ENCODE measurements at places on chromosomes 12 and 14. TPM values are rescaled to one million over a fixed set of nuclear protein-coding genes. Genes with fewer than 3 reads are reported as not detected.

DNA sequence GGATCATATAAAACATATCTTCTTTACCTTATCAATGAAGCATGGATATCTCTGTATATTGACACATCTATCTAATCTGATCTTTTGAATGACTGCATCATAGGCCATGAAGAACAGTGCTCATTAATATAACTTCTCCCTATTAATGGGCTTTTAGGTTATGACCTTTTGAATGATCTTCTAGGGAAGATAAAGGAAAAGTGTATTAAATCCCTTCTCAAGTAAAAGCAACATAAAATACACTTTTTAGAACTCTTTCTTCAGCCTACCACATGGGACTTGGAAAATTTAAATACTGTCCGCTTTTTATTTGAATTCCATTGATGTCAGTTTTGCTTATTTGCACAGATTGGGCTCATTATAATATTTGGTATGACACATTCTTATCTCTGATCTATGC, 425.4 kb downstream of the MED13L start:
- DNase-seq, result no peak

- no peak for DNase-seq
These were observed 534.0 kb upstream of the LMO3 start for GRCh38 chr12:17139931-17140330.

- DNase-seq, result no peak
These were observed 198.4 kb upstream of the FOXN3 start for GRCh38 chr14:89615421-89615820.

DNA sequence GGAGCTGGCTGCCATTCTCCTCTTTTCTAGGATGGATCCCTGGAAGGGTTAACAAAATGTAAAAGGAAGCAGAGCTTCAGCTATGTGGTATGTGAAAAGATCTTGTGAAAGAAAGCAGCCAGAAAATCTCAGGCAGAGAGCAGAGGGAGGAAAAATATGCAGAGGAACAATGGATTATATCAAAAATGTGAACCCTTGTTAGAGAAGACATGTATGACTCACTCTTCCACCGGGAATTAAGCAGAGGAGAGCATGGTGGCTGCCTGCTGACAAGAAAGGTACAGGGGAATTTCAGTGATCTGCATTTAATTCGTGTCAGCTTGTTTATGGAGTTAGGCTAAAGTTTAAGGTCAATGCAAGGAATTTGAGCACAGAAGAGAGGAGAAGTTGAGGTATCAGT, 46.3 kb downstream of the KCNA1 start:
- no peak for DNase-seq

The VDR gene
- 3.0 TPM for total RNA-seq

DNA sequence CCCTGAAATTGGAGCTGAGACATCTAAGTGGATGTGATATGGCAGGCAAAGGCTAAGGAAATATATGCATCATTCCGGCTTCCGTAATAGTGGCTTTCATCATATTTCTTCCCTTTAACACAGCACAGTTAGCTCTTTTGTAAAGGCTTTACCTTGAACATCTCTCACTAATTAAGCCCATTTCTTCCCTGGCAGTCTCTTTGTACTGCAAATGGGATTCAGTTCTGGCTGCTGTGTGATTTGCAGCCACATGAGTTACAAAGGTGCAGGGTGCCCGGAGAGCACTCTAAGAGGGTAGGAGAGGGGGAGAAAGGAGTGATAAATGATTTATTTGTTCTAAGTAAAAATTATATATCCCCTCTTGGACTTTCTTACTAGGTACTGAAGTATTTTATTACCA, 232.1 kb upstream of the CCDC196 start:
- DNase-seq, result no peak

GRCh38 chr14:24815543-24815942, 181.6 kb upstream of the GZMB start:
- DNase-seq, result no peak

The IL31 gene
- total RNA-seq, result not detected

- no peak for DNase-seq
These were observed 29.4 kb downstream of the ELK3 start for GRCh38 chr12:96223411-96224218.

The METTL25 gene
- 8.5 TPM for total RNA-seq

The PTGDR gene
- not detected for total RNA-seq

DNA sequence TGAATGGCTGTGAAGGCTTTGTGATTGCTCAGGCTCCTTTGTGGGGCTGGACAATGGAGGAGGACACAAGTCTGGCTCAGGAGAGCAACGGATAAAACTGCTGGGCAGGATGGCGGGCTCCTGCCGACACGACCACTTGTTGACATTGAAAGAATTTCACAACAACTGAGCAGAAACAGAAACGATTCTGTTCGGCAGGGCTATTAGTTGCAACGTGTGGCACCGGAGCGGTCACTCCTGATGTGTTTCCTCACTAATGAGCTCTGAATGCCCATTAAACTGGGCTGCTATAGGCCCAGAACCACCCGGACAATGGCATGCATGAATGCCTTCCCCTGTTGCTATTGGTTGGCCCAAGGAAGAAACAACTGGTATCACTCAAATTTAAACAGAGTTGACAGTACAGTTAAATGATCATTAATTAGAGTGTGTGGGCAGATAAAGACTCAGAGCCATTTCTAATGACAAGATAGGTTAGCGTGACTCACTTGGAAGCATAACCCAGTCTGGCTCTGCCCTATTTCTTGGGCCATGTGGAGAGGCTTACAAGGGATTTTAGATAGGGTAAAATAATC, 142.9 kb downstream of the ASCL1 start:
- DNase-seq, result no peak

The KRR1 gene
- 73.1 TPM for total RNA-seq

DNA sequence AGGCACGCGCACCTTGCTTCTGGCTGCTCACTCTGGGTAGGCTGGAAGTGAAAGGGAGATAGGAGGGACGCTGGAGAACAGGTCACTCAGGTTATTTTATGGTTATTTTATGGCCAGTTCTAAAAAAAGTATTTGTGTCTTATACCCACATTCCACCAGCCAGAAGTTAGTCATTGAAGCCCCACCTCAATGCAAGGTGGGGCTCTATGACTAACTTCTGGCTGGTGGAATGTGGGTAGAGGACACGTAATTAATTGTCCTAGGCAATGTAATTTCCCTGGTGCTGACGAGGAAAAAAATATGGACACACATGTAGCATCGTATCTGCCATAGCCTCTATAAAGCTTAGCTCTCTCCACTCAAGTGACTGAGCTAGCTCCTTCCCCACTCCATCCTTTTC, 104.9 kb downstream of the PDZRN4 start:
- DNase-seq, result no peak

- no peak for DNase-seq
These were observed 185.3 kb downstream of the KIF26A start for GRCh38 chr14:104323551-104324175.

The RPL10L gene
- total RNA-seq, result not detected

- no peak for DNase-seq
These were observed 10.7 kb upstream of the APOLD1 start for GRCh38 chr12:12774791-12775190.

DNA sequence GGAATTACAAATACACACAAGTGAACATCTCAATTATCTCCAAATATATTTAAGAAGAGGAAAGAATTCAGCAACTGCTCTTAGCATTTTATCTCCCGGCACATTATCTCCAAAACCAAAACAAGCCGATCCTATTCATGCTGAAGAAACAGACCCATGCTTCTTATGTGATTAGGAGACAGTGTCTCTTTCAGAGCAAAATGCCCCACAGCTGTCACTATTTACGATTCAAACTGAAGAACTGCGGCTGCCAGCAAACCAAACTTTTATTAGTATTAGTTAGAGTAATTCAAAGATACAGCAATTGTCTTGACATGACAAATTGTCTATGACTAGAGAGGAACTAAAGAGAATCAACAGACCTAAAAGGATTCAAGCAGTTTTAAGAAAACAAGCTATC, 79.4 kb downstream of the SETD3 start:
- DNase-seq, result no peak

DNA sequence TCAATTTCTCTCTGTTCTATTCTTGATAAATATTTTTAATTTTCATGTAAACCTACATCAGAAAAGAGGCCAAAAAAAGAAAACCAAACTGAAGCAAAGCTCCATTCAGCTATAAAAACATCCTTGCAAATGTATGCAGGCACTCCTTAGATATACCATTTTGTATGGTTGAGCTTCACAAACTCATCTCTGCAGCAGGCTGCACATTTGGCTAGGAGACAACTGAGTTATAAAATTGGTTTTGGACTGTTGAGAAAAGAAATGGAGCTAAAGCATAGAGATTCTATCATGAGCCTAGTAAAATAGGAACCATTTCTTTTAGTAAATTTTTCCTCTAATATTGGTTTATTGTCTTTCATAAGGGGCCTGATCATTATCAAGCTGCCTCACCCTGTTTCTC, 156.4 kb downstream of the SYT1 start:
- no peak for DNase-seq

The SEL1L gene
- total RNA-seq, result 54.0 TPM

DNA sequence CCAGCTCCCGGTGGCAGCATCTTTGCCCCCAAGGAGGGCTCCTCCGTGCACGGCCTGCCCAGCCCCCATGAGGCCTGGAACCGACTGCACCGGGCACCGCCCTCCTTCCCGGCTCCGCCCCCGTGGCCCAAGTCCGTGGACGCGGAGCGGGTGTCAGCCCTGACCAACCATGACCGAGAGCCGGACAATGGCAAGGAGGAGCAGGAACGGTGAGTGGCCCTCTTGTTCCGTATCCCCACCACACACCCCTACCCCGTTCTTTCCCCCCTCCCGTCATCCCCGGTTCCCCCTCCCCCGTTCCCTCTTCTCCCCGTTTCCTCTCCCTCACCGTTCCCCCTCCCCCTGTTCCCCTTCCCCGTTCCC, 28.3 kb downstream of the LRCOL1 start:
- DNase-seq, result no peak

DNA sequence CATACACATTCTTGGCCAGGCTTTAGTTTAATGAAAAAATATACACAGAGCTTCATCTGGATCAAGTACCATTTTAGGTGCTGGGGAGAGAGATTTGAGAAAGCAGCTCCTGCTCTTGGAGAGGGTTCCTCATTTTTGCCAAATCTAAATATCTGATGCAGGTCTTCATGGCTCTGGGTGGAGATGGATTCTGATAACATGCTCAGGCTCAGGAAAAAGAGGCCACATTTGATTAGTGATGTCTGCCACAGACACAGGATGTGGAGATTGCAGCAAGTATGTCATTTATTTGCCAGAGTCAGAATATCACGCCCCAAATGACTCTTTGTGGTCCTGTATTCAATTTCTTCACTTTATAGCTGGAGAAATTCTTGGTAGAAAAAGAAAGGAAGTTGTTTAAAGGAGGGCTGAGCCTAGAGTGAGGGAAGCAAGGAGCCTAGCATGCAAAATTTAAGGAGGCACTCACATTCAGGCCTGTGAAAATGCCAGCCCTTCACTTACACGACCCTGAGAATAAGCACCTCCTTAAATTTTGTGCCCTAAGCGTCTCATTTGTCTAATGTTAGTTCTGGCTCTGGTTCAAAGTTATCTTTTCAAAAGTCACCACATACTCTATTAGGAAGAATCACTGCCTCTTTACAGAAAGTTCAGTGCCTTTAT, 492.9 kb upstream of the TBX3 start:
- DNase-seq, result no peak

GRCh38 chr14:75249251-75249957, 29.2 kb upstream of the FOS start:
- peak; percentile 94 for DNase-seq

DNA sequence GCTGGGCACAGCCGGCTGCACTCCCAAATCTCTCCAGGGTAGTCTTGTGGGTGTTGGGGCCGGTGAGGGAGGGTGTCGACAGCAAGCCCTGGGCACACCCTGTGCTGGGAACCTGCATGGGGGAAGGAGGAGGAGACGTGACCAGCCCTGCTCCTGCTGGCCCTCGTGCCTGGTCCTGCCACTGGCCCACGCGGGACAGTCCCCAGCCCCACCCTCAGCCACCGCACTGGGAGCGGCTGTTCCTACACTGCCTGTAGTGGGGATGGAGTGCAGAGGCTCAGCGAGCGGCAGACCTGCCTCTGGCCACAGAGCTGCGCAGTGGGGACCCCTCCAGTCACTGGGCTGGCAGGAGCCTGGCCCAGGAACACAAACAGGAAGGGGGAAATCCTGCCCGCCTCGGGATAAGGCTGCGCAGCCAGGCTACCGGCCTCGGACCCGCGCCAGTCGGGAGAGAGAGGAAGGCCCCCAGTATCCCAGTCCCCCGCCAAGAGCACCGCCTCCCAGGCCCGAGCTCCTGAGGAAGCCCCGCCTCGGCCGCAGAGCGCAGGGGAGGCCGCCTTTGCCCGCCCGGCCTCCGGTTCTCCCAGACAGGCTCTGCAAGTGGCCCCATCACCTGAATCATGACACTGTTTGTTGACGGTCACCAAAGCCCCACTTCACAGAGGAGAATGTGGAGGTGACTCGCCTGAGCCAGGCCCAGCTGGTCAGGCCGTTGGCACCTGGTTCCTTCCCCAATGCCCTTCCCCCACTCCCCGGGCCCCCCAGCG, 10.6 kb downstream of the AHNAK2 start:
- DNase-seq, result no peak

The ETFBKMT gene
- total RNA-seq, result 1.4 TPM

- no peak for DNase-seq
These were observed 67.0 kb downstream of the SYT1 start for GRCh38 chr12:78931466-78931990.

DNA sequence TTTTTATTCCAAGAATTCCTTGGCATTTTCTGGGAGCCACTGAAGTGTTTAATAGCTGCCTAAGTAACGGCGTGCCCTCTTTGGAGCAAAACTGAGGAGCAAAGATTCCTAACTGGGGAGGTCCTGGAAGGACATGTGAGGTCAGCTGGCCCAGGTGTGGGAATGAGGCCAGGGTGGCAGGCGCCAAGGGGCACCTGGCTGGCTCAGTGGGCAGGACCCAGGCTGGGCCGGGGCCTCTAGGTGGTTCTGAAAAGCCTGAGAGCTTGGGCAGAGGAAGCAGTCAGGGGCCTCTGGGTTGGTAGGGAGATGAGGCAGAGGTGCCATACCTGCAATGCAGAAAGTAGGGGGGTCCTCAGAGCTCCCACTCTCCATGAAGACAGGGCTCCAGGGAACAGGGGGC, 27.1 kb upstream of the DIO3 start:
- DNase-seq, result no peak

The TTC6 gene
- not detected for total RNA-seq

The KRT3 gene
- not detected for total RNA-seq

The GNG2 gene
- 103 TPM for total RNA-seq
